Activated effector memory CD4-positive, alpha-beta T cell treated with Interleukin-2 at 50 U/mL for 16 hours (primary cell): ENCODE measurements at places on chromosomes 16 and 17.
A peak's percentile ranks its signal among the peaks of the same experiment; 100 is the strongest.

- no peak for DNase-seq
Observed at GRCh38 chr17:37064206-37064605, 115.5 kb downstream of the AATF start.

DNA sequence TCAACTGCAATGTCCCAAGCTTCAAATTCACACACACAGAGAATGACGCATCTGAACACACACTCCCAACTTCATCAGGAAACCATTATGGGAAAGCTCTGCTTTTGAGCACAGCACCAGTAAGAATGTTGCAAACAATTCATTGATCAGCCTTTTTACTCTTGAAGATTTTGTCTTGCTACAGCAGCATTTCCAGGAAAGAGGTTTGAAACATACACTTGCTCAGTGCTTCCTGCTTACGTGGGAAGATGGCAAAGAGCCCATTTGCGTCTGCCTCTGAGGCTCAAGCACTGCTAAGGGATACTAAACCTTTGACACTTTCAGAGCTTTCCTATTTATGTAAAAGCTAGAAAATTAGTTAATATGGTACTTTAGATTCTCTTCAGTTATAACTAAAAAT, 77.2 kb upstream of the MON1B start:
- DNase-seq = no peak

DNA sequence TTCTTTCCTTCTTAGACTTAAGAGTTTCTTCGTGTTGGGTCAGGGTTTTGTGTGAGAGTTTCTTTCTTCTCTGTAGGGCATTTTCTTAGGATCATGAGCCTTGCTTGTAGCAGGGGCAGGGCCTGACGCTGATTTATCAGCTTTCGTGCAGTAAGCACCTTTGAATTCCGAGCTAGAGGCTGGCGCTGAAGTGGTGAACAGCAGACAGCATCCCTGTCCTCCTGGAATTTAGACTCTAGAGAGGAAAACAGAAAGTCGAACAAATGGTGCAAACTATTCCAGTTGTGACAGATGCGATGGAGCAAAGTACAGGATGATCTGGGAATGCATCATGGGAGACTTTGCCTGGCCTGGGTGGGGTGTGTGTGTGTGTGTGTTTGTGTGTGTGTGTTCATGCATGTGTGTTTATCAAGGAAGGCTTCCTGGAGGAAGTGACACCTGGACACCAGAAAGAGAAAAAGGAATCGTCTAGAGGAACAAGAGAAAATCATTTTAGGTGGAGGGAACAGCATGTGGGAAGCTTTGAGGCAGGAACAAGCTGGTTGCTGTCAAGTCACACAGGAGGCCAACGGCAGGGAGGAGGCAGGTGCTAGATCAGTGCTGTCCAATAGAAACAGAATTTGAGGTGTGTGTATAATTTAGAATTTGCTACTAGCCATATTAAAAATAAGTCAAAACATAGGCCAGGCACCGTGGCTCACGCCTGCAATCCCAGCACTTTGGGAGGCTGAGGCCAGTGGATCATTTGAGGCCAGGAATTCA, 60.2 kb downstream of the WWP2 start:
- no peak for DNase-seq

- DNase-seq = no peak
Observed at GRCh38 chr16:69204172-69204571, 17.2 kb downstream of the SNTB2 start.

GRCh38 chr17:80709090-80709695, 164.6 kb downstream of the RPTOR start:
- no peak for DNase-seq

GRCh38 chr17:65049085-65049756, 7.3 kb downstream of the GNA13 start:
- DNase-seq = no peak

DNA sequence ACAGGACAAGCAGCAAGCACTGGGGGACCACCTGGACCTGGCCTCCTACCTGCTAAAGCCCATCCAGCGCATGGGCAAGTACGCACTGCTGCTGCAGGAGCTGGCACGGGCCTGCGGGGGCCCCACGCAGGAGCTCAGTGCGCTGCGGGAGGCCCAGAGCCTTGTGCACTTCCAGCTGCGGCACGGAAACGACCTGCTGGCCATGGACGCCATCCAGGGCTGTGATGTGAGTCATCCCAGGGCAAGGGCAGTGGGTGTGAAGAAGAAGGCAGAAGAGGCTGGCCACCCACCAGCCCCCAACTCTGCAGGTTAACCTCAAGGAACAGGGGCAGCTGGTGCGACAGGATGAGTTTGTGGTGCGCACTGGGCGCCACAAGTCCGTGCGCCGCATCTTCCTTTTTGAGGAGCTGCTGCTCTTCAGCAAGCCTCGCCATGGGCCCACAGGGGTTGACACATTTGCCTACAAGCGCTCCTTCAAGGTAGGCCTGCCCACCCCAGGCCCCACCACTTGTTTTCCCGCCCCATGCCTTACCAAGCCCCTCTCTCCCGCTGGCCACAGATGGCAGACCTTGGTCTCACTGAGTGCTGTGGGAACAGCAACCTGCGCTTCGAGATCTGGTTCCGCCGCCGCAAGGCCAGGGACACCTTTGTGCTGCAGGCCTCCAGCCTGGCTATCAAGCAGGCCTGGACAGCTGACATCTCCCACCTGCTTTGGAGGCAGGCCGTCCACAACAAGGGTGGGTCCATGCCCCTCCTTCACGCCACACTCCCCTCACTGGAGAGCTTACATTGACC, 7.3 kb downstream of the PLEKHG4 start:
- DNase-seq = no peak

GRCh38 chr16:79843631-79844043, 243.1 kb upstream of the MAF start:
- no peak for DNase-seq

DNA sequence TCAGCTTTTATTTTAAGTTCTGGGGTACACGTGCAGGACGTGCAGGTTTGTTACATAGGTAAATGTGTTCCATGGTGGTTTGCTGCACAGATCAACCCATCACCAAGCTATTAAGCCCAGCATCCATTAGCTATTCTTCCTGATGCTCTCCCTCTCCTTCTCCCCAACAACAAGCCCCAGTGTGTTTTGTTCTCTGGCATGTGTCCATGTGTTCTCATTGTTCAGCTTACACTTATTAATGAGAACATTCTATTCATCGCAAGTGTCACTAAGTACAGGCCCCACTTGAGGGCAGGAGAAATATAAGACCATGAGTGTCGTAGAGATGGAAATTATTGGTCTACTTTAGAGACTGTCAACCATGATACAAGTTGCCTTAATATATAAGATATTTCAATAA, 615.1 kb downstream of the CDH8 start:
- no peak for DNase-seq

- no peak for DNase-seq
Observed at GRCh38 chr16:20673882-20674683, 23.4 kb downstream of the ACSM1 start.

- DNase-seq = no peak
Observed at GRCh38 chr17:46182961-46183360, 10.3 kb downstream of the KANSL1 start.

DNA sequence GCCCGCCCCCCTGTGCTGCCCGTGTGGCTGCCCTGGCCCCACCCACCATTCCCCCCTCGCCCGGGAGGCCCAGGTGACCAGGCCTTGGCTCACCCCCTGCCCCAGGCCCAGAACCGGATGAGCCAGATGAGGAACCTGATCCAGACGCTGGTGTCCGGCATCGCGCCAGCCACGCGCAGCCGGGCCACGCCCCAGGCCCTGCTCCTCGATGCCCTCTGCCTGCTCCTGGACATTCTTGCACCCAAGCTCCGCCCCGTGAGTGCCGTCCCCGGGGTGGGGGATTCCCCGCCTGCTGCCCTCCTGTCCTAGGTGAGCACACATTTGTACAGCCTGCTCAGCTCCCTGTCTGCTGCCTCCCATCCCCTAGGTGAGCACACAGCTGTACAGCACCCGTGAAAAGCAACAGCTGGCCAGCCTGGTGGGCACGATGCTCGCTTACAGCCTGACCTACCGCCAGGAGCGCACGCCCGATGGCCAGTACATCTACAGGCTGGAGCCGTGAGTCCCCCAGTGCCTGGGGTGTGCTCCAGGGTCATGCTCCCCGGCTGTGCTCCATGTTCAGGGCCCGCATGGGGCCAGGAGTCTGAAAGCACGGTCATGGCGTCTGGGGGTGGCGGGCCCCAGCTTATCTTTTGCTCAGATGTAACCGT, 4.8 kb downstream of the GNG13 start:
- no peak for DNase-seq

GRCh38 chr16:30953511-30954124, 3.9 kb upstream of the SETD1A start:
- peak; percentile 44 for DNase-seq

DNA sequence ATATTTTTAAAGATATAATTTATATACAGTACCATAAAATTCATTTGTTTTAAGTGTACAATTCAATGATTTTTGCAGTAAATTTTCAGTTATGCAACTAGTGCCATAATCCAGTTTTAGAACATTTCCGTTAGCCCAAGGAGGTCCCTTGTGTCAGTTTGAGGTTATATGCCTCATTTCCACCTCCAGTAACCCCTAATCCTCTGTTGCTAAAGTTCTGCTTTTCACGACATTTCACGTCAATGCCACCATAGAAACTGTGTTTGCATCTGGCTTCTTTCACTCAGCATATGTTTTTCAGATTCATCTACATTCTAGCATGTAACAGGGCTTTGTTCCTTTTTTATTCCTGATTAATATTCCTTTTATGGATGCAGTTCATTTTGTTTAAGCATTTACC, 42.4 kb upstream of the NUDT7 start:
- DNase-seq = no peak

- DNase-seq = no peak
Observed at GRCh38 chr16:164827-165538, 795 bp upstream of the HBM start.

DNA sequence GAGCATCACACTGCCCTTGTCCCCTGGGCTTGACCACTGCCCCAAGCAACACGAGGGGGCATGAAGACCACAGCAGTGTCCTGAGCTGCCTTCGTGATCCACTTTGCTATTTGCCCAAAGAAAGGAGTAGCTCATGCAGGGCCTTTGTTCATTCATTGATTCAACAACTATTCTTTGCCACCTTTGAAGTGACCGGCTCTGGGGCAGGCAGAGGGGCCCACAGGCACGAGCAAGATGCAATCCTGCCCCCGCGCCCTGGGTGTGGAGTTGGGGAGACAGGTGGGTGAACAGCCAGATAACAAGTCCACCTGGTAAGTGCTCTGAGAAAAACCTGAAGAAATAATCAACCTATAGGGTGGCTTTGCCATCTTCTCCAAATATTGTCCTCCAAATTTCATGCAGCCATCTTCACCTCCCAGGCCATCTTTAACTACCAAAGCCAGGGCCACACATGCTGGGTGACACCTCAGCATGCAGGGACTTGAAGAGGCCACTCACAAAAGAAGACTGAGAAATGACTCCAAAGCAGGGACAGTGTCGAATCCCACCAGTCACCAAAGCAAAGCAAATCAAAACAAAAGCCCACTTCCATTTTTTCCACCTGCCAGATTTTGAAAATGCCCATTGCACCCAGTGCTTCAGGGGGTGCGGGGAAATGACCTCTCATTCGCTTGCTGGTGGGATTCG, 18.2 kb upstream of the RBFOX3 start:
- no peak for DNase-seq

DNA sequence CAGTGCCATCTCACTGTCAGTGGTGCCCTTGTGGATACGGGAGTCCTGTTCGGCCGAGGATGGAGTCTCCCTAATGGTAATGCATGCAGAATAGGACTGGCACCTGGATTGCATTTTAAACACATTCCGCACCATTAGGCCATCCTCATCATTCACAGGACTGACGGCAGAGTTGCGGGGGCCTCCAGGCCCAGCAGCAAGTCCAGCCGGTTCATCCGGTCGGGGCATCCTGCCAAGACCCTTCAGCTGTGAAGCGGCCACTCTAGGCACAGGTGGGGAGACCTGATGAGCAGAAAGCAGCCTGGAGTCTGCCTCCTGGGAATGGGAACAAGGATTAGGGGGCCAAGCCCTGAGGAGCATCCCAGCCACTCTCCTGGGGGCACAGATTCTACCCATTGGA, 90.3 kb upstream of the XYLT1 start:
- DNase-seq = no peak

DNA sequence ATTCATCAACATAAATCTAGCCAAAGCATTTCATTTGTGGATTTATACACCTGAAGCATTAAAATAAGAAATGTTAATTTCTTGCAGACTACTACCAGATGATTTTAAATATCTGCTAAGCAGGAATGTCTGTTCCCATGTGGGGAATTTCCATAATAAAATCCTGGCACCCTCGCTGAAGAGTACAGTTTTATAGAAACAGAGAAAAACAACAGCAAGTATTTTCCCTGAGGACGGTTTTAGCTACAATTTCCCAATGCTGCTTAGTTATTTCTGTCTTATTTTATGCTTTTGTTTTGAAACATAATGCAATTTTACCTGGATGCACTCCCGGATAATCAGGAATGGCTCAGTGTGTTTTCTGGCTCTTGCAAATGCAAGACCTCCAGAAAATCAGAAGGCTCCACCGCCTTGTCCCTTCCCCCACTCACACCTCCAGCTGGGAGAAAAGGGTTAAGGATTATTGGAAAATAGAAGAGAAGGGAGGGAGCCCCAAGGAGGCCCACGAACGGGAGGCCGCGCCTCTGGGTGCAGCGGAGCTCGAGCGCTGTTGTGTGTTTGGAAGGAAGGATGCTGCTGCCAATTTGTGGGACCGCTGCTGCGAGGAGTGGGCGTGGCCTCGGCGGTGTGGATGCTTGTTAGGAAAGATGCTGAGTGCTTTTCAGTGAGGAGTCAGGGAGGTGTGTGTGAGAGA, at the start of gene CNTNAP4:
Gene CNTNAP4, plus strand, starts transcription at position 657 of the 694 bp plus-strand sequence. CDS start 262 bp downstream, outside the sequence.
- DNase-seq = no peak

DNA sequence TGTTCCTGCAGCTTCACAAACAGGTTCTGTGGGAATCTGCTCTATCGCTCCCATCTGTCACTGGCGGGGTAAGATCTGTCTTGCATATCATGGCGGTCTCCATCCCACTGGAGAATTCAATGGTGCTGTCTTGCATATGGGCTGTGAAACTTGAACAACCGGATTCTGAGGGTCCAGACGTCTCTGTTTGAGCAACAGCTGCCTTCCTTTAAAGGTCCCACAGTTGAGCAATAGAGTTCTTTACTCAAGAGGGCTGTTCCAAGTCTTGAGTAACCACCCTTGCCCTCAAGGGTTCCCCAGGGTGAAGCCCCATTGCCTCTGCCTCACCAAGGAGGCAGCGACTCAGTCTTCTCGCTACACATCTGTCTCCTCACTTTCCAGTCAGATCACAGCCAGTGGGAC, 50.8 kb downstream of the ZFHX3 start:
- DNase-seq = no peak

- DNase-seq = peak; percentile 16
Observed at GRCh38 chr17:65231662-65232335, 94.6 kb downstream of the RGS9 start.

DNA sequence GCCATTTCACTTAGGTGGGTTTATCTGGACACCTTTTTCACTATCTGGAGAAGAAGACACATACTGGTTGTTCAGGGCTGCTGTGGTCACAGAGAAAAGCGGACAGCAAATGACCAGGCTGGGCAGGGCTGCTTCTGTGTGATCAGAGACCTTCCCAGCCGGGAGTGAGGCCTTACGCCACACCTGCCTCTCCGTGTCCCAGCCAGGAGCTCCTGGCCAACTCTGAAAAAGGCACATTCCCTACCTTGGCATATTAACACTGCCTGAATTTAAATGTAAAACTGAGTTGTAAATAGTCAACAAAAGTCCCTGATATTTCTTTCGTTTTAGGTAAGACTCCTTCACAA, 9.1 kb upstream of the SOST start:
- no peak for DNase-seq
